ENCODE measurements at places on chromosomes 2 and 18. TPM values are rescaled to one million over a fixed set of nuclear protein-coding genes. Genes with fewer than 3 reads are reported as not detected.
A peak's percentile ranks its signal among the peaks of the same experiment; 100 is the strongest.

HSBP1L1 gene
- total RNA-seq: 8.8 TPM

CCDC141 gene
- 0.93 TPM for total RNA-seq

BOK gene
- 0.10 TPM for total RNA-seq

SLC9A4 gene
- total RNA-seq: not detected

CAPN10 gene
- total RNA-seq: 33.9 TPM

SERPINB11 gene
- not detected for total RNA-seq

- no peak for DNase-seq
- H3K4me1 ChIP-seq: no peaks in the 10 kb centered on the region
- peaks cover 11% of the 10 kb centered on the region for H3K27me3 ChIP-seq
- H3K4me3 ChIP-seq: no peak overlapping the region
Measured at GRCh38 chr2:45068571-45069140, 59.4 kb upstream of the SIX2 start.

DNA sequence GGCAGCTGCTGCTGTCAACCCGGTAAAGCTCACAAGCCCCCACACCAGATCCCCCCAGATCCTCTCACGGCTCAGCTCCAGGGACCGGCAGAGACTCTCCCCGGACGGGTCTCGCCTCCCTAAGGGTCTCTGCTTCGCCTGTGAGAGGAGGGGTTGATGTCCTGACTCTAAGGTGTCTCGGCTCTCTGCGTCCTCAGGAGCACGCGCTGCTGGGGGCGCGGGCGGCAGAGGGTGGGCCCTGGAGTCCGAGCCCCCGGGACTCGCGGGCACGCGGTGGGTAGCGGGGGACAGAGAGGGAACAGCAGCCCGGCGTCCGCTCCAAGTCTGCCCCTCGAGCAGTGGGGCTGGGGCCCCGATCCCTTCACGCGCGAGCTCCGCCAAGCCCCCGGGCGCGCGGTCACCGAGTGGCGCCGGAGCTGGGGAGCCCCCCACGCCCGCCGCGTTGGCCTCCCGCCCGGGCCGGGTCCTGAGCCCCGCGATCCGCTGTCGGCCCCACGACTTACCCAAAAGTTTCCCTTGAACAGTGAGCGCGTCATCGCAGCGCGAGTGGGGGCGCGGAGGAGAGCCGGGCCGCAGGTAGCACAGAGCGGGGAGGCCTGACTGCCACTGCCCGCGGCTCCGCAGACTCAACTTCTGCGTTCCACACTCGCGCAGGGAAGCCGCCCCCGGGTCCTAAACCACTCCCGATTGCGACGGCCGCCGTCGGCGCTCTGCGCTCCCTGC, at the start of gene PSTPIP2:
Gene PSTPIP2, minus strand, starts transcription at position 608 of the 723 bp plus-strand sequence. Its CDS starts 72 bp downstream, at position 536.
- no peaks in the 10 kb centered on the region for H3K27me3 ChIP-seq
- H3K36me3 ChIP-seq: peaks cover 2% of the 10 kb centered on the region
- peak; percentile 75 for DNase-seq

- H3K4me1 ChIP-seq: no peaks in the 10 kb centered on the region
- no peak overlapping the region for H3K27ac ChIP-seq
- H3K4me3 ChIP-seq: no peak overlapping the region
- H3K36me3 ChIP-seq: no peaks in the 10 kb centered on the region
- H3K27me3 ChIP-seq: peaks cover 6% of the 10 kb centered on the region
Measured at GRCh38 chr2:152620208-152620607, 97.1 kb downstream of the PRPF40A start.

DNA sequence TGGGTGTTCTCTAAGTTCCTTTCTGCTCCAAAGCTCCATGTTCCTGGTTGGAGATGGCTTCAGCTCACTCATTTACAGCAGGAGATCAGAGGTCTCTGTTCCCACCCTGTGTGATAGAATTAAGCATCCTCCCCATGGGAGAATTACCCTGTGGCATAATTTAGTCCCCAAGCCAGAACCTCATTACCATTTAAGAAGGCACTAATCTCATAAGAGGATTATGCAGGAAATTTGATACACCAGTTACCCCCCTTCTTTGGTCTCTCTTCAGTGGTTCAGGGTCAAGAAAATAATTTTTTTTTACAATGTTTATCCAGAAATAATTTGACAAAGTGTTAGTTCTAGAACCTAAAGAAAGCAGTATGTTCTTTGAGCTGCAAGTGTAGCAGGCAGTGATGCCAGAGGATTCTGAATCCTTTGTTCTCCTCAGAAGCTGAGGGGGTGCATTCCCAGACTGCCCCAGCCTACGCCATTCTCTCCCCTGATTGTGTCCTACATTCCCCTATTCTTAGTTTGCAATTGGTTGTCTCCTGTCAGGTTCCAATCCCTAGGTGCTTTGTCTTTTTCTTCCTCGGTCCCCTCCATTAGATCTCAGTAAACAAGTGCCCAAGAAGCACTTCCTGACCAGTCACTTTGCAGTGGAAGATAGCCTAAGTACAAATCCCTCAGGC, 163.6 kb downstream of the PRKCE start:
- no peak for DNase-seq
- no peaks in the 10 kb centered on the region for H3K27me3 ChIP-seq
- no peak overlapping the region for H3K4me3 ChIP-seq
- H3K36me3 ChIP-seq: no peaks in the 10 kb centered on the region
- no peak overlapping the region for H3K27ac ChIP-seq
- H3K4me1 ChIP-seq: peaks cover 1% of the 10 kb centered on the region

DNA sequence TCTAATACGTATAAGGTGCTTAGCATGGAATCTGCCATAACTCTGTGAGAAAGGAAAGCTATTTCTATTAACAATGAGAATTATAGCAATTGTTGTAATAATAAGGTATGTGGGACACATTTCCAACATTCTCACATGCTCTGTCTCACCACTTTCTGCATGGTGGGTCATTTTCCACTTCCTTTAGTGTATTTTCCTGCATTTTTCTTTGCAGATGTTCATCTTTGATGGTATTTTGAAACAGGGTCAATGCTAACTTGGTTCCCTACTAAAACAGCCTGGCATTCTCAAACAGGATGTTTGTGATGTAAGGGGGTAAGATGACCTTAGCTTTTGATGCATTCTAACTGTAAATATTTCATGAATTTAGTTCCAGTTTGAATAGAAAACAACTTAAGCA, 54.7 kb downstream of the MYO1B start:
- no peaks in the 10 kb centered on the region for H3K36me3 ChIP-seq
- no peaks in the 10 kb centered on the region for H3K4me1 ChIP-seq
- no peaks in the 10 kb centered on the region for H3K27me3 ChIP-seq
- H3K4me3 ChIP-seq: no peak overlapping the region
- no peak for DNase-seq
- H3K27ac ChIP-seq: no peak overlapping the region

DNA sequence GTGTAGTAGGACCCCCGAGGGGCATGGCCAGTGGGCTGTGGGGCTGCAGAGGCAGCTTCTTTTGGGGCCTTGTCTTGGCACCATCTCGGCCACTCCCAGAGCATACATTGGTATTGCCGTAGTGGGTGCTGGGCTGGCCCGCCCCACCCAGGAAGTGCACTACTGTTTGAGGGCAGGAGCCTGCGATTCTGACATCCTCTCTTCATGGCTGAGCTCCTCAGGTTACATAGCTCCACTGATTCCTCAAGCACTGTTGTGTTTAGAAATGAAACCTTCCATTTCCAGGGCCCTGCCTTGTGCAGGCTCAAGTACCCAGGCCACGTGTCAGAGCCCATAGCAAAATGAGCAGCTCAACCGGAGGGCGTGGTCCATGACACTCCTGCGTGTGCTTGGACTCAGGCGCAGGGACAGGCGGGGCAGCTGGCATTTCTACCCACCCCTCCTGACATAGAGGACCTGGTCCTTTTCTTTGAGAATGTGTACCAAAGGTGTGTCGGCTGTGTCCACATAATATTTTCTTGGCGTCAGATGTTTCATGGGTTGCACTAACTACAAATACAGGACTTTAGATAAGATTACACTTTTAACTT, 67.9 kb downstream of the DGKD start:
- peak; percentile 74 for DNase-seq
- peaks cover 20% of the 10 kb centered on the region for H3K36me3 ChIP-seq
- H3K27ac ChIP-seq: peak overlapping the region; percentile 80
- peak overlapping the region; percentile 65 for H3K4me3 ChIP-seq

DNA sequence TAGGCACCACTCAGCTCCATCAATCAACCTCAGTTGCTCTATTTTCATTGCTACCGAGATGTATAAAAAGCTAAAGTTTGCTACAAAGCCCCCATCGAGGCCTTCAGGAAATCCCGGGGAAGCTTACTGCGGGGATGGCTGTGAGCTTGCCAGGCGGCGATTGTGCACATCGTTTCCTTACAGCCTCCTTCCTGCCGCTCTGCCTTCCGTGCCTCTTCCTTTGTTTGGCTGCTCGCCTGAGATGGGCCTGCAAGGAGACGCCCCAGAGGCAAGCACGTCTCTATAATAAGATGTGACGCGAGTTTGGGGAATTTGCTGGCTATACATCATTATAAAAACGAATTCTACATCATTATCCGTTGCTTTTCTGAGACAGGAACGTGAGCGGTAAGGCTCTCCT, 41.6 kb downstream of the DHRS9 start:
- no peak for DNase-seq
- H3K27me3 ChIP-seq: no peaks in the 10 kb centered on the region
- peaks cover 34% of the 10 kb centered on the region for H3K4me1 ChIP-seq
- H3K36me3 ChIP-seq: no peaks in the 10 kb centered on the region

DNA sequence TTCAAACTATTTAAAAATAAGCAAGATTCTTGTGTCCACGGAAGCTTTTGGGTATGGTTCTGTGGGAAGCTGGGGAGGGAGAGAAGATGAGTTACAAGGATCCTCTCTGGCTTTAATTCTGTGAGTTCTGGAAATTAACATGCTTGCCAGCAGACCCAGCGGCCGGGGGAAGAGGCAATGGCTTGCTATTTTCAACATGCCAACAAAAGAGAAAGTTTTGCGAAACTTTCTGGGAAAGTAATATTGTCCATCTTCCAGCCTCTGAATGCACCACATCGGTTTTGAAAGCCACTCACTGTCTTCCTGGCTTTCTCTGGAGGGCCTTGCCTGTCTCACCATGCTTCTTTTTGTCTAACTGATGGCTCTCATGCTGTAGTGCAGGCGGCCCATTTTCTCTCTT, 85.7 kb downstream of the EN1 start:
- peaks cover 21% of the 10 kb centered on the region for H3K27me3 ChIP-seq
- no peaks in the 10 kb centered on the region for H3K36me3 ChIP-seq
- DNase-seq: no peak
- no peak overlapping the region for H3K27ac ChIP-seq

GRCh38 chr2:117378653-117379052, 435.8 kb upstream of the DDX18 start:
- H3K4me3 ChIP-seq: no peak overlapping the region
- no peak overlapping the region for H3K27ac ChIP-seq
- no peaks in the 10 kb centered on the region for H3K36me3 ChIP-seq
- DNase-seq: no peak

- no peak overlapping the region for H3K4me3 ChIP-seq
- H3K4me1 ChIP-seq: no peaks in the 10 kb centered on the region
- H3K27ac ChIP-seq: no peak overlapping the region
- no peak for DNase-seq
- no peaks in the 10 kb centered on the region for H3K36me3 ChIP-seq
- H3K27me3 ChIP-seq: no peaks in the 10 kb centered on the region
Measured at GRCh38 chr2:58629545-58630119, 388.5 kb upstream of the FANCL start.

DNA sequence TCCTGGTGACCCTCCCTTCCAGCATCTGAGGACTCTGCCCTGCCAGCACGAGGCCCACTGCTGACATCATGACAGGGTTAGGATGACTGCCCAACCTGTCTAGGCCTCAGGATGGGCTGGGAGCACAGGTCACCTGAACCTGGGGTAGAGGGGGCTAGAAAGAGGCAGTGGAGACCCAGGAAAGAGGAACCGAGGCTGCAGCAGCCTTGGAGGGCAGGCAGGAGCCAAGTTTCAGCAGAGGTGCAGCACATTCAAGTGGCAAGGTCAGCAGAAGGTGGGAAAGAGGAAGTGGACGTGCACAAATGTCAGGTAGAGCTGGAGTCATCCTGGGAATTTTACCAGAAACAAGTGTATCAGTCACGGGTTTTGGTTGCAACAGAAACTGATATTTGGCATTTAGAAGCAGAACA, 13.6 kb upstream of the RAB10 start:
- H3K4me3 ChIP-seq: no peak overlapping the region
- no peak overlapping the region for H3K27ac ChIP-seq
- no peaks in the 10 kb centered on the region for H3K27me3 ChIP-seq
- no peak for DNase-seq

GRCh38 chr2:28720345-28720744, 31.3 kb upstream of the PPP1CB start:
- no peaks in the 10 kb centered on the region for H3K36me3 ChIP-seq
- no peak overlapping the region for H3K4me3 ChIP-seq
- peaks cover 3% of the 10 kb centered on the region for H3K4me1 ChIP-seq
- DNase-seq: no peak
- H3K27me3 ChIP-seq: no peaks in the 10 kb centered on the region
- no peak overlapping the region for H3K27ac ChIP-seq

DNA sequence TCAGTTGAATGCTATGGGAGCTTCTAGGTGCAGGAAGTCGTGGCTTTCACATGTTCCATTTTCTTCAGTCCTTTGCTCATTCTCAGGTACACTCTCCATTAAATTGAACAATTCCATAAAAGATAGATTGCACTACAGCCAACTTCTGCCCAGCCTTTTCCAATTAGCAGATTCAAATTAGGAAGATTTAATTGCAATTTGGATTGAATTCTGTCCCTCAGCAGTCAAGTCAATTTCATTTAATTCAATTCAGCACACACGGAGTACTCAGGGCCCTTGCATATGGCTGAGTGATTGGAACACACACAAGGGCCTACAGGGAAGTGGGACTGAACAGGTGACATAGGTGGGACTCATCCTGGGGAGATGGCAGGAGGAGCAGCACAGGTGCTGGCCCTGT, 220.4 kb downstream of the LOXHD1 start:
- DNase-seq: no peak
- no peaks in the 10 kb centered on the region for H3K4me1 ChIP-seq
- H3K27ac ChIP-seq: no peak overlapping the region
- peaks cover 3% of the 10 kb centered on the region for H3K27me3 ChIP-seq
- no peak overlapping the region for H3K4me3 ChIP-seq
- no peaks in the 10 kb centered on the region for H3K36me3 ChIP-seq

Data from activated CD4-positive, alpha-beta memory T cell treated with anti-CD3 and anti-CD28 coated beads for 36 hours (primary cell).